ENCODE measurements at places on chromosomes 11 and 22. TPM values are rescaled to one million over a fixed set of nuclear protein-coding genes. Genes with fewer than 3 reads are reported as not detected.

- peaks cover 14% of the 10 kb centered on the region for H3K36me3 ChIP-seq
- H3K4me3 ChIP-seq = no peak overlapping the region
- DNase-seq = no peak
- H3K4me1 ChIP-seq = no peaks in the 10 kb centered on the region
- H3K27ac ChIP-seq = no peak overlapping the region
Measured at GRCh38 chr11:3736816-3737215, 60.5 kb downstream of the NUP98 start.

GRCh38 chr22:31945971-31946680, 1.8 kb downstream of the YWHAH start:
- H3K4me1 ChIP-seq = peaks cover 51% of the 10 kb centered on the region
- no peaks in the 10 kb centered on the region for H3K27me3 ChIP-seq
- peak overlapping the region; percentile 86 for H3K4me3 ChIP-seq
- H3K36me3 ChIP-seq = peaks cover 23% of the 10 kb centered on the region

DNA sequence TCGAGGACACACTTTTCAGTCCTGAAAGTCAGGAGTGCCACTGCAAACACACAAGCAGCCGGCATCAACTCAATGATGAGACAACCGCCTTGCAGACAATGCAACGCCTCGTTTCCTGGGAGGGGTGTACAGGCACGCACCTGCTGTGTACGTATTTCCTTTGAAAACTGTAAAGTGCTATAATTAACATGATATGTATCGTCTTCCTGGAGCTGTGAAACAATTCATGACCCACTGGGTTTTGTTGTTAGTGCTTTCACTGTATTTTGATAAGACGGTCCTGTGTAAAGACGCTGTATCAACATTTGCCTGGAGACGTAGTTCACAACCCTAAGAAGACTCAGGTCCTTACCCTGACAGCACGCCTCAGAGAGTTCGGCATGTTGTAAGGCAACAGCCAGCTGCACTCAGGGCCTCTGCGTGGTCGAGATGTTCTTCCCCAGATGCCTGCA, 105.7 kb upstream of the ANO1 start:
- no peak for DNase-seq
- peaks cover 9% of the 10 kb centered on the region for H3K27me3 ChIP-seq
- H3K4me3 ChIP-seq = no peak overlapping the region
- no peaks in the 10 kb centered on the region for H3K36me3 ChIP-seq

GRCh38 chr11:87176044-87176443, 138.3 kb downstream of the TMEM135 start:
- H3K36me3 ChIP-seq = no peaks in the 10 kb centered on the region
- H3K4me1 ChIP-seq = peaks cover 34% of the 10 kb centered on the region
- no peak overlapping the region for H3K27ac ChIP-seq
- DNase-seq = no peak
- H3K27me3 ChIP-seq = no peaks in the 10 kb centered on the region

GLYAT gene
- not detected for total RNA-seq

- H3K36me3 ChIP-seq = no peaks in the 10 kb centered on the region
- H3K27ac ChIP-seq = no peak overlapping the region
- peak overlapping the region; percentile 26 for H3K4me3 ChIP-seq
- DNase-seq = no peak
Measured at GRCh38 chr11:83827940-83828554, 541.9 kb upstream of the CCDC90B start.

GRCh38 chr11:99148352-99148751, 127.6 kb downstream of the CNTN5 start:
- H3K27me3 ChIP-seq = no peaks in the 10 kb centered on the region
- no peaks in the 10 kb centered on the region for H3K4me1 ChIP-seq
- no peaks in the 10 kb centered on the region for H3K36me3 ChIP-seq
- H3K4me3 ChIP-seq = no peak overlapping the region
- no peak overlapping the region for H3K27ac ChIP-seq
- DNase-seq = no peak

- H3K4me1 ChIP-seq = no peaks in the 10 kb centered on the region
- H3K27me3 ChIP-seq = no peaks in the 10 kb centered on the region
- DNase-seq = no peak
- H3K27ac ChIP-seq = no peak overlapping the region
Measured at GRCh38 chr11:95505927-95506426, 275.0 kb upstream of the SESN3 start.

SPDYC gene
- not detected for total RNA-seq
